ENCODE measurements at places on chromosomes 2 and 18.

DNA sequence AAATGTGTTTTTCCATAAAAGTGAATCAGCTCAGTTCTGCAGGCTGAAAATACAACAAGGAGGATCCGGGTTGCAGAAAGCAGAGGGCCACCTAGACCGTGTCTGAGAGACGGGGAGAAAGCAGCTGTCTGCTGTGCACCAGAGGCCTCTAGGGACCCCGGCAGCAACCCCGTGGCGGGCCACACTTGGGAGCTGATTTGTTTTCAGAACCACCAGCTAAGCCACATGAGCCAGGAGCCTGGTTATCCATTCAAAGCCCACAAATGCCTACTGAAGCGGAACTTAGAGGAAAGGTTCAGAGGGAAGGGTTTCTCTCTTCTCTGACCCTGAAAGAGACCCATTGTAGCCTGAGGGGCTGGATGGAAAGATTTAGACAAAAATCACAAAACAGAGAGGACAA, 28.4 kb upstream of the ID2 start:
- DNase-seq, result no peak

- DNase-seq, result no peak
Observed at GRCh38 chr2:217106650-217107014, 246.8 kb upstream of the TNP1 start.

GRCh38 chr2:238165288-238165921, 6.6 kb downstream of the ERFE start:
- DNase-seq, result no peak

DNA sequence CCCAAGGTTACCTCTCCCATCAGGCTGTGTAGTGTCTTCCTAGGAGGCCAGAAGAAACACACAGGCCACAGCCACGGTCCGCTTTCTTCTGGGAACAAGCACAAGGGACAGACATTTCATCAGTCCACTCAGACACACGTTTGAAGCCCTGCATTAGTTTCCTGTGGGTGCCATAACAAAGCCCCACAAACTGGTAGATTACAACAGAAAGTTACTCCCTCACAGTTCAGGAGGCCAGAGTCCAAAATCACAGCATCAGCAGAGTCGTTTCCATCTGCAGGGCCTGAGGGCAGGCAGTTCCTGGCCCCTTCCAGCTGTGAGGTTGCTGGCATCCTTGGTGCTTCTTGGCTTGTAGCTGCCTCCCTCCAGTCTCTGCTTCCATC, 8.8 kb upstream of the PRLH start:
- no peak for DNase-seq

DNA sequence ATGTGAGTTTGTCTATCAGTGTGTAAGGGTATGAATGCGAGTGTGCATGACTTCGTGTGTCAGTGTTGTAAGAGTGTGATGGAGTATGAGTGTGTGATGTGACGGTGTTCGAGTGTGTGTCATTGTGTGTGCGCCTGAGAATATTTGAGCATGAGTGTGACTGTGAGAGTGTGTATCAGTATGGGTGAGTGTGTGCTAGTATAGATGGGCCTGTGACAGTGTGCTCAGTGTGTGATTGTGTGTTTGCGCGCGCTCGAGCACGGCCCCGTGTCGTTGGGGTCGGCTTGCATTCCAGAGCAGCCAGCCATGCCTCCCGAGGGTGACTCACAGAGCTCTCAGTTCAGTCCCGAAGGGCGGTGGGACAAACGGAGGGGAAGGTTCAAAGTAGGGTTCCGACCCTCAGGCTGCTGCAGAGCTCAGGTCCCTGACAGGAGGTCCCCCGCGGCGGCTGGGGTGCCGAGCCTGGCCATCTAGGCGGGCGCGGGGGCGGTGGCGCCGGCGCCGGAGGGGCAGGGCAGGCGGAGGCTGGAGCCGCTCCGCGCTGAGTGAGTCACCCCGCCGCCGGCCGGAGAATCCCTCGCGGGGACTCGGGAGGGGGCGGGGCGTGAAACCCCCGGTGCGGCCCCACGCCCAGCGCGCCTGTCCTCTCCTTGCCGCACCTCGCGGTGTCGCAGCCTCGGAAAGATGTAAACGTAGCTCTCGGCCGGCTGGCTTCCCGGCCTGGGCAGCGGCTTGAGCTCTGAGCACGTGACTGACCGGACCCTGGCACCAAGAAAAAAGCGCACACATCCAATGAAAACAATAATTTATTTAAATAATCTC, 3.8 kb downstream of the DLX2 start:
- DNase-seq, result no peak

DNA sequence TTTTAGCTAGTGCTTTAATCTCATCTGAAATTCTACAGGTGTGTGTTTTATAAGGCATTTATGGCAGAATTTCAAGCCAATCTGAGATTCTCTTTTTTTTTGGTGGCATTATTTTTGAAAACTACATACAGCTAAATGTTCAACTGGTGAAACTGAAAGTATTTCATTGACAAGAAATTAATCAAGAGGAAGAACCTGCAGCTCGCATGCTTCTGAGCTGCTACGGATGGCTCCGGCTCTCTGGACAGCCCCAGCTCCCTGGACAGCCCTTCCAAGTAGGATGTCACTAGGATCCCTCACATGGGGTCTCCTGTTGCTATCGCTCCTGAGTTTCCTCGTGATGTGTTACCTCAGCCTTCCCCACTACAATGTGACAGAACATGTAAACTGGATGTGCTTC, 46.4 kb downstream of the AAK1 start:
- no peak for DNase-seq

Measured in iPS DF 19.7 (cell line).